K562 (cell line): ENCODE measurements at places on chromosomes 1 and 21. TPM values are rescaled to one million over a fixed set of nuclear protein-coding genes. Genes with fewer than 3 reads are reported as not detected.

DNA sequence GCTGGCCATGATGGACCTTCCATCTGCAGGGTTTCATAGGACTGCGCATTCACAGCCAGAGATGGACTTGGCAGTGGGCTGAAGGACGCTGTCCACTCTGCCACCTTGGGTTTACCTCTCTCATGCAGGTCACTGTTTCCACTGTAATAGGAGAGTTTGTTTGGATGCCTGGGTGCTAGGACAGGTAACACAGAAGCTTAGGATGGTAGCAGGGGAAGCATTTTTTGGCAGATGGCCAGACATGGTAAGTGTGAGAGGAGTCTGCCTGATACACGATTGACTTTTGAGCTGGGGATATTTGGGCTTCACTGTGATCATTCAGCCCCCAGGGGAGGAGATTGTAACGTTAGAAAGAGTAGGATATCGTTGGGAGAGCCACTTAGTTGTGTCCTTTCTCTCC lies 11.8 kb downstream of the PSEN2 start:
- no peaks in the 10 kb centered on the region for H3K27me3 ChIP-seq
- H3K27ac ChIP-seq: no peak overlapping the region
- no peaks in the 10 kb centered on the region for H3K4me1 ChIP-seq
- no peak for DNase-seq
- no peak overlapping the region for H3K4me3 ChIP-seq

Gene C8A
- 0.09 TPM in 1 of 2 replicates, not detected in the other for total RNA-seq

Gene IQGAP3
- total RNA-seq: 14.1 and 16.6 TPM in 2 replicates

DNA sequence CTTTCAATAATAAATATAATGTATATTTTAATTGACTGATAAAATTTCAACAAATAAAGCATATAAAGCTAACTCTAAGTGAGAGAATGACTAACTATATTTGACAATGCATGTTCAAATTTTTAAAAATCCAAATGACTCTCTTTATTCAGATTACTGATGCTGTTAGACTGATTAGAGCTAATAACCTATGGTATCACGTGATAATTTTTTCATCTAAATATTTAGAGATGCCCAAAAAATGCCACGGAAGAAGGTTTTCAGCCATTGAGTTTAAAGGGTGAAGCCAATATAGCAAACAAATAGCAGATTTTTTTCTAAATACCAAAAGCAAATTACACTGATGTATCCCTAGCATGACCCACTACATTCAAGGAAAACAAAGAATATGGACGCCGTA lies 61.1 kb upstream of the OR10J4 start:
- H3K27me3 ChIP-seq: no peaks in the 10 kb centered on the region
- no peaks in the 10 kb centered on the region for H3K4me1 ChIP-seq
- H3K27ac ChIP-seq: no peak overlapping the region

- H3K27ac ChIP-seq: no peak overlapping the region
- H3K4me1 ChIP-seq: peaks cover 10% of the 10 kb centered on the region; the same call in 1 of the 2 replicates
- H3K27me3 ChIP-seq: no peaks in the 10 kb centered on the region
- peaks cover 26% of the 10 kb centered on the region; the same call in 1 of the 3 replicates for H3K36me3 ChIP-seq
Measured at GRCh38 chr1:91700771-91701471, 185.0 kb downstream of the TGFBR3 start.
